ENCODE measurements at places on chromosomes 3 and 15.

DNA sequence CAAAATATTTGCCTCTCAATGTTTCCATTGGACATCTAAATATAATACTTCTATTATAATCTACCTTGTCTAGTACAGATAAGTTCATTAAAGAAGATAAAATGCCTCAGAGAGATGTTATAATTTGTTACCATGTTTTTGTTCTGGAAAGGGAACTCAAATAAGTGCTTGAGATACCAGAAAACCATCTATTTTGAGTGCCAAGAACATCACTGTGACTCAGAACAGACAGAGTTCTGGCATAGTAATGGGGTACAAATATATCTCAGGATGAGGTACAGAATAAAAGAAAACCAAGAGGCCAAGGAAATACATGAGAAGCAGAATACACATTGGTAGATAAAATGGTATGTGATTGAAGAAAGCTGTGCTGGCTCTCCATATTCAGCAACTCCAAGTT, 58.9 kb downstream of the IMPG2 start:
- DNase-seq, result peak; percentile 28

DNA sequence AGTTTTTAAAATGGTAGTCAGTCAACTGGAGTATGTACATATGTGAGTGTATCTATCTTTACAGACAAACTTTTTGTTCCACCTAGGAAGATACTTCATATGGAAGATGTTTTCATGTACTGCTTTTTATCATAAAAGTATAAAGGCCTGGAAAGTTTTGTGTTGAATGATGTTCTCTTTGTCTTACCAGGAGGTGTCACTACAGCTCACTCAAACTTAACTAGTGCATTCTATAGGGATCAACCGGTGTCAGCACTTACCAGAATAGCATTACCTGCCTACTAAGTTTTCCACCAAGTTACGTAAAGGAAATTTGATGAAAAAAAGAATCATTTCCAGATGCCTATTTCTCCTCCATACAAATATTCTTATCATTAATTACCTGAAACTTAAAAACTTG, 522.6 kb upstream of the SEMA6D start:
- DNase-seq, result peak; percentile 32

GRCh38 chr3:31196881-31197364, 302.5 kb upstream of the GADL1 start:
- DNase-seq, result peak; percentile 56

DNA sequence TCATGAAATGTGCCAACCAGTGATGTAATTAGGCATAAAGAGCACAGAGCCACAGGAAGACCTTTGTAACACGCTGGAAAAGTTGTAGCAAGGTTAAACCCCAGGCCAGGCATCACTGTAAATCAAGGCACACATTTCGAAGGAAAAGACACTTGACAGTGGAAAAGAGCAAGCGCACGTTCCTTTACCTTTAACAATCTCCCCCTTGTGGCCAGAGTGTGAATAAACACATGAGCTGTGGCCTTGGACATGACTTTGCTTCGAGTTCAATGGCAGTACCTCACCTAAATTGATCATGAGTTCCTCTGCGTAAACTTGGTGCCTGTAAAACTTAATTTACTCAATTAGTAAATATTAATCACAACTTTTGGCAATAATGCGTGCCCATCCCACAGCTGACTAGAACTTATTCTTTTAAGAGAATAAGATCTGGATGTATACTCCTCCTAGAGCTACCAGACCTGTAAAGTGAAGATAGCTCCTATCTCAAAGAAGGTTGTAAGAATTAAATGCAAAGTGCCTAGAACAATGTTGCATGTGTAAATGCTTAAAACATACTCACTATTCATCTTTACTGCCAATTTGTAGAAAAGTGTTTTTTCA, 757.0 kb upstream of the NECTIN3 start:
- DNase-seq, result peak; percentile 36

DNA sequence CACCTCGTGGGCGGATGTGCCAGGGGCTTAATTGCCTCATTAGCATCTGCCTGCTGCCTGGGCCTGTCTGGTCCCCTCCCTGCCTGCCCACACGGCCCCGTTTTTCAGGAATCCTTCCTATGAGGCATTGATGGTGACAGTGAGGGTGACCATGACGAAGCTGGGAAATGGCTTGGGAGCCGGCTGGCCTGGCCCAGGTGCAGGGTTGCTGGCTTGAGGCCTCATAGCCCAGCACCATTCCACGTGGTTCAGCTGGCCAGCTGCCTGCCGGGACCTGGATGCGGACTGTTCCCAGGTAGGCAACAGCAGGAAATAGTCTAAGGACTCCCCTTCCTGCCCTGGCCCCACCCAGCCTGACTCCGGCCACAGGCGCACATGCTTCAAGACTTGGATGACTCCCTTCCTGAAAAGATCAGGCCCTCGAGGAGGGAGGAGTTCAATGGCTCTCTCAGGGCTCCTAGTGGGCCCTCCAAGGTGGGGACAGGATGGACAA, 8.9 kb upstream of the DUSP7 start:
- DNase-seq, result no peak

DNA sequence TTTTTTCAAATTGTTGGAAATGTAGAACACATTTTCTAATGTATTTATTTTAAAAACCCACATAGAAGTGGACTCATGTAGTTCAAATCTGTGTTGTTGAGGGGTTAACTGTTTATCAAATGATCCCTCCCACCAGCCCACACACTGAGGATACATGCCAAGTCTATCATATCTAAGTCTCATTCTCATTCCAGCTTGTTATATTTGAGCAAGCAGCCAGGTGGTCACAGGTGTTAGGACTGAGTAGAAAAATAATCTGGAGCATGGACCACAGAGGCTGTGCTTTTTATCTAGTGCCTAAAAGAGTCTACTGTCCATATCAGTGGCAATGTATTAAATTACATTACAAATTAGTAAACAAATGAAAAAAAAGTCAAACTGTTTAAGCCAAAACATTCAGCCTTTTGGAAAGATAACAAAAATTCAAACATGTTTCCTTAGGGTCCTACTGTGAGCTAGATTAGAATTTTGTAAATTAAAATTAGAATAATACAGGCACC, 20.7 kb upstream of the SPESP1 start:
- no peak for DNase-seq

Data from HFFc6 (cell line).